NCI-H510A (cell line): ENCODE measurements at places on chromosomes 11 and 22.

DNA sequence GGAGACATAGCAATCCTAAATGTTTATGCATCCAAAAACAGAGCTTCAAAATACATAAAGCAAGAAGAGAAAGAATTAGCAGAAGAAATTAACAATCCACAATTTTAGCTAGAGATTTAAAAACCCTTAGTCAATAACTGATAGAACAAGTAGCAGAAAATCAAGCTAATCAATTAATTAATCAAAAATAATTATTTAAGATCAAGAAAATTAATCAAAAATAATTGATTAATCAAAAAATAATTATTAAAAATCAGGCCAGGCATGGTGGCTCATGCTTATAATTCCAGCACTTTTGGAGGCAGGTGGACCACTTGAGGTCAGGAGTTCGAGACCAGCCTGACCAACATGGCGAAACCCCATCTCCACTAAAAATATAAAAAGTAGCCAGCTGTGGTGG lies 29.2 kb downstream of the C11orf24 start:
- no peak for DNase-seq

DNA sequence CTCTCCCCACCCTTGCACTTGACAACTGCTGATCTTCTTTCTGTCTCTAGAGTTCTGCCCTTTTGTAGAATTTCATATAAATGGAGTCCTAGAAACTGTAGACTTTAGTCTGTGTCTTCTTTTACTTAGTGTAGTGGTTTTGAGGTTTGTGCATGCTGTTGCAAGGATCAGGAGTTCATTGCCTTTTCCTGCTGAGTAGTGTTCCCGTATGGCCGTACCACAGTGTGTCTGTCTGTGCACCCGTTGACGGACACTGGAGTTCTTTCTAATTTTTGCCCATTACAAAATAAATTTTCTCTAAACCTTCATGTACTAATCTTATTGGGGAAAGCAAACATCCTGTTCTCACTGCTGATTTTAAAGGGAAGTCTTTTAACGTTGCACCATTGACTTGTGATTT lies 138.1 kb downstream of the TBC1D22A start:
- no peak for DNase-seq

DNA sequence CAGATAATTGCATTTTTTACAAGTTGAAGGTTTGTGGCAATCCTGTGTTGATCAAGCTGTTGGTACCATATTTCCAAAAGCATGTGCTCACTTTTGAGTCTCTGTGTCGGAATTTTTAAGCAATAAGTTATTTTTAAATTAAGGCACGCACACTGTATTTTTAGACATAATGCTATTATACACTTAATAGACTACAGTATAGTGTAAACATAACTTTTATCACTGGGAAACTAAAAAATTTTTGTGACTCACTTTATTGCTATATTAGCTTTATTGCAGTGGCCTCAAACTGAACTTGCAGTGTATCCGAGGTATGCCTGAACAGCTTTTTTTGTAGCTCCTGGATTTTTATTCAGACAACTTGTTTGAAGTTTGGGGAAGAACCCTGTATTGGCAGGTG lies 31.3 kb upstream of the RRM1 start:
- DNase-seq: no peak

GRCh38 chr22:50030297-50031188 lies 18.0 kb upstream of the IL17REL start:
- DNase-seq: peak; percentile 58

- no peak for DNase-seq
Observed at GRCh38 chr11:95760941-95761340, 28.6 kb downstream of the FAM76B start.

DNA sequence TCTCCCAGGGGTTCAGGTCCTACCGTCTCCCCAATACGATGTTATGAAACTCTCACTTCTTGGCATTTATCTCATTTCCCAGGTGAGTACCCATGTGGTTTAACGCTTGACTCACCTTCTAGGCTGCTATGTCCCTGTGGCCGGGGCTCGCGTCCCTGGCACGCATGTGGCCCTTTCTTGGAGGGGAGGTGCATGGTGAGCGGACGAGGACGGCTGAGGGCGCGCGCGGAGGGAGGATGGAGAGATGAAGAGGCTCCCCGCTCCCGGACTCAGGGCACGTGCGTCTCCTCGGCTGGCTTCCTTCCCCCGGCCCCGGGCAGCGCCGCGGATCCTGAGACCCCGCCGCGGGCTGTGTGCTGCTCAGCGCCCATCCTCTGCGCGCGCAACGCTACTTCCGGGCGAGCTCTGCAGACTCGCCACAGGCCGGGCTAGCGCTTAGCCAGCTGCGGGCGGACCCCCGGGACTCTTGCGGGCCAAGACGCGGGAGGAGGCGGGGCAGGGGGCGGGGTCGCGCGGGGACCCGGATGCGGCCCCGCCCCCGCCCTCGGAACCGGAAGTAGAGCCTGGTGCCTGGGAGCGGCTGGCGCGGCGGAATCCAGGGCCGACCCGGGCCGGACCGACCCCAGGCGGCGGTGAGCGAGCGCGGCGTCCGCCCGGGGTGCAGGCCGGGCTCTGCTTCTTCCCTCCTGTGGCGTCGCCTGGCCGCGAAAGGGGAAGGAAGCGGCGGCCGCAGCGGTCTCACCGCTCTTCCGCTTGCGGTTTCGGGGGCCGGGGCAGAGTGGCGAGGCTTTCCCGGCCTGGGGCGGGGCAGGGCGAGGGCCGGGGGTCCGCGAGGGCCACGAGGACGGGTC lies at the start of gene CTTN:
TSS of gene CTTN (plus strand) at position 547 of the 851 bp plus-strand sequence. CDS start 8,769 bp downstream, outside the sequence.
- peak; percentile 81 for DNase-seq

DNA sequence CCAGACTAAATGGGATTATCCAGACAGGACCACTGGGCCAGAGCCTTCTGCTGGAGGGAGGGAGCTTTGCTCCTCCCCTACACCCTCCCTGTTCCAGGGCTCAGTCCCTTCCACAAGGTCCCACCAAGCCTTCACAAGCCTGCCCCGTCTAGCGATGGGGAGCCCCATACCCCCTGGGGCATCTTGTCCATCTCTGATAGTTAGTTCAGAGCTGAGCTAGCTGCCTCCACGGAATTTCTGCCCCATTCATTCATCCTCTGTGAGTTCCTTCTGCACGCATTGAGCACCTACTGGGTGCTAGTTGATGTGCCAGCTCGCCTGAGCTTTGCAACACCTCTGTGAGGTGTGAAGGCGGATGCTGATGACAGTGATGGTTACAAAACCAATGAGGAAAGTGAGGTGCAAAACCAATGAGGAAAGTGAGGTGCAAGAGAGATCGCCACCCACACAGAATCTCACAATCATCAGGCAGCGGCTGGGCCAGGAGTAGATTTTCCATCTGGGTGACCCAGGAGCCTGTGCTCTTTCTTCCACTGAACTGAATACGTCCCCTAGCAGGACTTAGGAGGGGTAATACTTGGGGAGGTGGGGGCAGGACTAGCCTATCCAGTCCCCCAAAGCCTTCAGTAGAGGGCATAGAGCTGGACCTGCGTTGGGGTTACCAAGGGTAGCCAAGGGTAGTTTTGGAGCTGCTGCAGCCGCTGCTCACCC lies 21.5 kb upstream of the CBX7 start:
- no peak for DNase-seq

GRCh38 chr11:82980292-82980691 lies 78.8 kb downstream of the DDIAS start:
- DNase-seq: no peak

GRCh38 chr11:117259417-117259816 lies 26.9 kb downstream of the RNF214 start:
- DNase-seq: no peak

DNA sequence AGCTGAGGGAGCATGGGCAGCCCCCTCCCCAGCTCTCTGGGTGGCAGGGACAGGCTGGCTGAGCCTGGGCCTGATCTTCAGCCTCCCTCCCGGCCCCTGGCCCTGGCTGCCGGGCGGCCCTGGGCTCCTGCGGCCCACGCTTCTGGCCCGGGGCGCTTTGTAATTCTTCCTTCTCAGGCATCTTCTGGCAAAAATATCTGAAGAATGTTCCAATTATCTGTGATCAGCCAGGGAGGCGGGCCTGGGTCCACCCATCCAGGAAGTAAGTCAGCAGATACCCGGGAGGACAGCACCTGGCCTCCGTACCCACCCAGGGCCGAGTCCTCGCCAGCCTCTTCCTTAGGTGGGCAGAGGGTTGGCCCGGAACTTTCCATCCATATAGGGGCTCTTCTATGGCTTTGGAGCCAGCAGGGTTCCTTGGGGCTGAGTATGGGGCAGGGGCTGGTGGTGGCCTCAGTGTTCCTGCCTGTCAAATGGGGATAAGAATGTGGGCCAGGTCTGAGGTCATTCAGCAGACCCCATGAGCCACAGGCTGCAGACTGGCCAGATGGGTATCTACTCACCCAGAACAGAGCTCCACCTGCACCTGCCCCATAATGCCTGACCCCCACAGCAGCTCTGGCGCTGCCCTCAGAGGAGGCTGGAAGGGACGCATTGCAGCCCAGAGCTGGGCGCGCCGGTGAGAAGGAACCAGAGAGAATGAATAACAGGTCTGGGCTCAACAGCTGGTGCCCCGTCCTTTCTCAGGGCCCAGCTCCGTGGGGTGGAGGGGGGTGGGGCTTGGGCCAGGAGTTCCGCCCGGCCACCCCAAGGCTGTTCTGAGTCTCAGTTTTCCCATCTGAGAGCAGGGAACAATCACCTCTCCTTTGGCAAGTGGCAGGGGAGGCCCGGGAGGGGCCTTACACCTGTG lies 16.2 kb downstream of the WNT7B start:
- DNase-seq: no peak

- no peak for DNase-seq
Observed at GRCh38 chr22:36292823-36293530, 40.0 kb downstream of the APOL1 start.

- DNase-seq: no peak
Observed at GRCh38 chr11:69055598-69056516, 7.1 kb downstream of the TPCN2 start.

DNA sequence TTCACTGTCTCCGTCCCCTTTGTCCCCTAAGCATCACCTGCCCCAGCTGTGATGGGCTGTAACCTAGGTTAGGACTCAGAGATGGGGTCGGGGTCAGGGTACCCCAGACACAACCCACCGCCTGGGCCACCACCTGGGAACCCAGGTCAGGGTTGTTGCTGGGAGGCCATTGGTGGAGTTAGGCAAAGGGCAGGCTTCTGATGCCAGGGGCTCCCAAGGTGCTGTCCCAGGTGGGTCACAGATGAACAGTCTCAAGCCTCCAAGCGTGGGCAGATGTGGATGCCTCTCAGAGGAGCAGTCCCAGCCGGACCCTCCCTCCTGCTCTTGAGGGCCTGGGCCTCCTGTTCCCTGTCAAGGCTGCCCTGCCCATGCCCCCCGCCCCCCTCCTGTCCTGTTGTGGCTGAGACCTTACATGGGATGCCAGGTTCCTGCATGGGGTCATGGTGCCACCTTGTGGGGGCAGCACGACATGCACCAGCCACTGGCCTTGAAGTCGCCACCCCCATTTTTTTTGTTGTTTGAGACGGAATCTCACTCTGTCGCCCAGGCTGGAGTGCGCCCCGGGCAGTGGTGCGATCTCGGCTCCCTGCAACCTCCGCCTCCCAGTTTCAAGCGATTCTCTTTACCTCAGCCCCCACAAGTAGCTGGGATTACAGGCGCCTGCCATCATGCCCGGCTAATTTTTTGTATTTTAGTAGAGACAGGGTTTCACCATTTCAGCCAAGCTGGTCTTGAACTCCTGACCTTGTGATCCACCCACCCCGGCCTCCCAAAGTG lies 12.1 kb downstream of the GATD1 start:
- no peak for DNase-seq

DNA sequence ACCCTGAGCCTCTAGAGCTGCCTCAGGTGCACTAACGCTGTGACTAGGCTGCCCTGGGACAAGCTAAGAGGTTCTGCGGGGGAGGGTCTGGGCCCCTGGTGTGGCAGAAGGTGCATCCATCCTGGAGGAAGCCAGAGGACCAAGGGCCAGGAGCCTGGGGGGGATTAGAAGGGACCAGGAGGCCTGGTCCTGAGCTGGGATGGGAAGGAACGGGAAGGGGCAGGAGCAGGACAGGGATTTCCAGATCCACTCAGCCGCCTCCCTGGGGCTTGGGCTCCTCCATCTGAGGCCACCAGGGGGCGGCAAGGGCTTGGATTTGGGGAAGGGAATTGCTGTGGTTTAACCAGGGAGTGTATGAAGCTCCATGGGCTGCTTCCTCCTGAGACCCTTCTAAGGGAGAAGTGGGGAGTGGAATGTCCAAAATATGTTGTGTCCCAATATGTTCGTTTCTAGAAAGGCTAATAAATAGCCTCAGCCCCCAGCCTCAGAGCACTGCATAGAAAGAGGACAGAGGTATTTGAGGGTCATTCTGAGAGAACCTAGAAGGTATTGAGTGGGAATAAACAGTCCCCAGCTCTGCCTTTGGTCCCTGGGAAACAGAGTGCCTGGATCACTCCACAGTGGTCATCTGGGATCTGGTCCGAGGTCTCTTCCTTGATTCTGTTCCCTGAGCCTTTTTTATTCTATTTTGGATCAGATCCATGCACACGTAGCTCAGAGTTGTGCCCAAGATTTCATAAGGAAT lies 17.4 kb upstream of the PRAME start:
- no peak for DNase-seq

DNA sequence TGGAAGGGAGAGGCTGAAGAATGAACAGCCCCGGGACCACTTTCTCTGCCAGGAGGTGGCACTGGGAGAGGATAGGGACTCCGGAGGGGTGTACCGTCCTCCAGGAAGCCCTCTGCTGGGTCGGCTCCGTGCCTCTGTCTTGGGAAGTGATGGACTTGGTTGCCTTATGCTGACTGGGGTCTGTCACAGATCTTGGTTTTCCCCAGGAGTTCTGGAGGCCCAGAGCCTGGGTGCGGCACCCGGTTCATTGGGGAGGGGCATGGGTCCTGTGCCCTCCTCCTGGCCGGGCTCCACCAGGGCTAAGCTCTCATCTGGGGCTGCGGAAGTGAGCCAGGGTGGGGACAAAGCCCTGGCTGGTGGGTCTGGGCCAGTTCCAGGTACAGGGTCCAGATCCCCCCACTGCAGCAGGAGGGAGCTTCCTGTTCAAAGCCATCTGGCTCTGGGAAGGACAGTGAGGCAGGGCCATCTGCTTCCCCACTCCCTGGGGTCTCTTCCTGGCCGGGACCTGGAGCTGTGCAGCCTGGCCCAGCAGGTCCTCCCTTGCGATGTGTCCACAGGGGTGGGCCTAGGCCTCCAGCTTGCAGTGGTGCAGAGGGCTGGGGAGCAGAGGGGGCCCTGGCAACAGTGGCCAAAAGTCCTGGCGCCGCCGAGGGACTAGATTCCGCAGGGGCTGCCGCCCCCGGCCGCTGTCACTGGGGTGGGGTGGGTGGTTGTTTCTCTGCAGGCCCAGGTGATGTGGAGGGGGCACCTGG lies 1.1 kb upstream of the AP2A2 start:
- no peak for DNase-seq

DNA sequence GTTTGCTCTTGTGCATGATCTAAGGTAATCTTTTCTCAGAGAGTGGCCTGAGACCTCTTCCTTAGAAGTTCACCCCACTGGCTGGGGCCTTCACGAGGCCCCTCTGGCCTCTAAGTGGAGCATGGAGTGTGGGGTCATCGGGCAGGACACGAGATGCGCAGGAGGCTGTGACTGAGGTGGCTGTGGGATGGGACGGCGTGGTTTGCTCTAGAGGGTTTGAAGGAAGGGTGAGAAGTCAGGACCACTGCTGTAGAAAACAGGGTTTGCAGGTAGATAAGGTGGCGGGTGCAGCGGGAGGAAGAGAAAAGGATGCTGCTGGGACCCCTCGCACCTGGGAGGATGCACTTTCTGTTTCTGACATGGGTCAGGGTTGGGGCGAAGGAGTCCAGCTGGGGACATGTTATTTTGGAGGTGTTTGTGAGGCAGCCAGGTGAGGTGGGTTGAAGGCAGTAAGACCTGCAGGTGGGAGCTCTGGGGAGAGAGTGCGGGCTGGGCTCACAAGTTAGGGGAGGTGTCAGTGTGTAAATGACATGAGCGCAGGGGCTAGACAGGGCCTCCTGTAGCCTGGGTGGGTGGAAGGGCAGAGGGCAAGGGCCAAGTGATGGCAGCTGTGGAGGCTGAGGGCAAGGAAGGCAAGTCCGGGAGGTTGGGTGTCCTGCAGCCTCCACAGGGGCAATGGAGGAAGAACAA lies 62.5 kb downstream of the KCNQ1 start:
- DNase-seq: no peak

- DNase-seq: no peak
Observed at GRCh38 chr11:116580799-116581198, 192.0 kb downstream of the BUD13 start.
